HS-5 (cell line): ENCODE measurements at places on chromosomes 3 and 15.

DNA sequence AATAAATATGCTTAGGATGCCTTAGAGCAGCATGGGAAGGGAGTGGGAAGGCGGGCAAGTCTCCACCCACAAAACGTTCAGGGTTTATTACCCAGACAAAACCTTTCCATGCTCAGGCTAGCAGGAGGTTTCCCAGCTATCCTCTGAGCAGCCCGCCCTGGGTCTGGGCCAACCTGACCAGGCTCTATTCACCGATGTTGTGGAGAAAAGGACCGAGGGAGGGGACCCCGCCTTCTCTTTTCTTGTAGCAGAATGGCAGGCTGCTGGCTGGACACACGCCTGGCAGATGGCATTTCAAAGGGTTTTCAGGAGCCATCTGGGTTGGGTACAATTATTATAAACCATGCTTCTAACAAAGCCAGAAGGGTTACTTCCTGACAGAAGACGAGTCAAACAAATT, 540.9 kb downstream of the MAGI1 start:
- DNase-seq: no peak

DNA sequence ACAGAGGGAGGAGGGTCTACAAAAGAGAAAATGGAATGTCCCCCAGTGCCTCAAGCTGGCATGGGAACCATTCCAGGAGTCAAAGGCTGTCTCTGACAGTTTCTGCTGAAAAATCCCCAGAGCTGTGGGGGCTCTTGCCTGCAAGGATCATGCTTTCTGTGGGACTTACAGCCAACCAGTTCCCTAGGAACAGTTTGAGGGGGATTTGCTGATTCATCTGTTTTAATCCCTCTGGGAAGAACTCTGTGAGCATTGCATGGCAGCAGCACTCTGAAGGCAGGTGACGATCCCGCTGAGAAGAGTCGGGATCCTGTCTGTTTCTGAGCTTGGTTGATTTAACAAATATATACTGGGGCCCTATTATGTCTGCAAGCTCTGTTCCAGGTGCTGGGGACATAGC, 176.0 kb downstream of the SSR3 start:
- no peak for DNase-seq

GRCh38 chr3:34292605-34293300, 494.3 kb downstream of the PDCD6IP start:
- DNase-seq: no peak

DNA sequence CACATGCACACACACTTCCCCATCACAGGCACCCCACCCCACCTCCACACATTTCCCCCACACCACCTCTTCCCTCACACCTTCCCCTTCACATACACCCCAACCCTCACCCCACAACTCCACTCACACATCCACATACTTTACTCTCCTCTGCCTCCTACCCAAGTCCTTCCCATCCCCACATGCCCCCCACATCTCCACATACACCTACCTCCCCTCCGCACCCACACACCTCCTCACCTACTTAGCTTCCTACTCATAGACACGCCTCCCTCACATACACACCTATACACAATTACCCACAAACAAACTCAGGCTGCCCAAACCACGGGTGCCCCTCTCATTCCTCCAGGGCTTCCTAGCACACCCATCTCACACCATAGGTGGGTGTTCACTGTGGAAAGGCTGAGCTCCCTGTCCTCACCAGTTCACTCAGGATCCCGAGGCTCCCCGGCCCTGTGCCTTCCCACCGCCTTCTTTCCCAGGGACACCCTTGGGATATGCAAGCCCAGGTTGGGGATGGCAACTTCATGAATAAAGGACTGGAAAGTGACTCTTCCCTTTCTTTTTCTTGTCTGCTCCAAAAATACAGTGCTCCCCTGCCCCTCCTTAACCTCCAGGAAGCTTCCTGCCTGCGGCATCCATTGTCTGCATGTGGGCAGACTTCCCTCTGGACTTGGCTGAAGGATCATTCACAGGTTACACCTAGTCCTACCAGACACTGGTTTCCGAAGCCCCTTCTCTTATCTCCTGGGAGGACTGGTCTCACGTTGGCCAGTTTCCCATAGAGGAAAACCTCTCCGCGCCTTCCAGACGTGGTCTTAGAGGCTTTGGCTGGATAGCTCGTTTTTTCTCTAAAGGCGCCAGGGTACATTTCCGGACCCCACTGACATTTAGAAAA, 61.5 kb downstream of the SLCO2A1 start:
- no peak for DNase-seq

DNA sequence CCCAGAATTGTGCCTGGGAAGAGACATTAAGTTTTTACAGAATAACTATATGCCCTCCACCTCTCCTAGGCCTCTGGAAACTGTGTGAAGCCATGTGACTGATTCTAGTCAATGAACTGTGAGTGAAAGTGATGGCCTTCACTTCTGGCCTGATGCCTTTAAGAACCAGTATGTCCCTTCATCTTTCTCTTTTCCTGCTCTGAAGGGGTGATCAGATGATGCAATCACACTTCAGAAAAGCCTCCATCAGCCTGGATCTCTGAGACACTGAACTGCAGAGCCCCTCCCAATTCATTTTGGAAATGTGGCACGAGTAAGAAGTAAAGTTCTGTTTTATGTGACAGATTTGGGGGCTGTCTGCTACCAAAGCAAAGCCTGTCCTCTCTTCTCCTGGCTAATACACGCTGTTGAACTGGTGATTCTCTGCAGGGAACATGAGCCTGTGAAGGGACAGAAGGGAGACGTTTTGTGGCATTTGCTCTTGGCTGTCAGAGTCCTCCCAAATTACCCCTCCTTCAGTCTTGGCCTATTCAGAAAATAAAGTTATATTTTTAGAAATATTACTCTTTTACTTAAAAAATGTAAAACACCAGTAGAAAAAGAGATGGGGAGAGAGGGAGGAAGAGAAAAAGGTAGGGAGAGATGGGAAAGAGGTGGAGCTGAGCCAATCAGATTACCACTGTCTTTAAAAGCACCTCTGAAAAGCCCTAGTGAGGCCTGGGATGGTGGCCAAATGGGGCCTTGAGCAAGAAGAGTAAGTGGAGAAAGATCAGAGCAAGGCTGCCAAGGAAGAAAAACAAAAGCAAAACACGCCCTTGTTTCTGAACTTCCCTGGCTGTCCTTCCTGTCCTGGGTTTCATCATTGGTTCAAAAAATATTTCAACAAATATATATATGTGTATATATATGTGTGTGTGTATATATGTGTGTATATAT, 40.9 kb upstream of the RYK start:
- no peak for DNase-seq

DNA sequence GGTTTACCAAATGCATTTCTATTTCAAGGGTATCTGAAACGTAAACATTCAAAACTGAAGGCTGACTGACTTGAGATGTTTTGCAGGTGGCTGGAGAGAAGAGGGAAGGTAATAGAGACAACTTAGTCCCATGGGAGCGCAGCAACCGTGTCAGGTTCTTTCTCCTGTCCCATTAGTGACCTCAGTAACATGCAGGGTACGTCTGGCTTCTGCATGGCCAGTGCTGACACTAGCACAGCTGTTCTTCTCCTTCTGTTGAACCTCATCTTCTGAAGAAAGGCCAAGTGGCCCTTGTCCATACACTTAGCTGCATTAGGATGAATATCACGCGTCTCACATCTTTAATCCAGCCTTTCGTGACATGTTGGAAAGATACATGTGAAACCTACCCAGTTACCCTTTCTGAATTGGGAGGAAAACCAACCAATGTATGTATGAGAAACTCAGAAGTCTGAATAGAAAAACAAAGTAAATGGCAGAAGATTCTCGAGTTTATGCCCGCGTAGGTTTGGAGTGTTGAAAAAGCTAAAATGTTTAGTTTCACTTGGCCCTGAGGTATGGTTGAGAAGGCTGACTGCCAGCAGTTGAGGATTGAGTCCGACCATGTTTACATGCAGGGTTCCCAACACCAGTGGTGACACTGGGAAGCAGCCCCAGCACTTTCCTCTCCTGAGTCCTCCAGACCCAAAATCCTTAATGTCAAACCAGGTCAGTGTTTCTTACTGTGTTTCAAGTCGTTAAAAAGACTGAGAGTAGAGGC, 10.3 kb downstream of the NCBP2 start:
- DNase-seq: no peak

DNA sequence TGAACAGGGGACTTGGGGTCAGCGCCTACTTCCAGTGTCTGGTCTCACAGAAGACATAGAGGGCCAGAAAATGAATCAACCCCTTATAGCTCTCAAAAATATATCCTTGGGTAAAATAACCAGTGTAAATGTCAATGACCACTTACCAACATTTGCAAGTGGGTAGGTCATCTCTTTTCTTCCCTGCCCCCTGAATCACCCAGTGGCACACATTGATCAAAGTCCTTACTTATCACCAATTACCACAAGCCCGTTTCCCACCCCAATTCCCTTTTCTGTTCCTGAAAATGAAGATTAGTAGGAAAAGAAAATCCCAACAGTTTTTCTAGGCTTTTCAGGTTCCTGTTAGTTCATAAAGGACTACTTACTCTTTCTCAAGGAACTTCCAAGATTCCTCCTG, 70.5 kb upstream of the HEG1 start:
- no peak for DNase-seq

DNA sequence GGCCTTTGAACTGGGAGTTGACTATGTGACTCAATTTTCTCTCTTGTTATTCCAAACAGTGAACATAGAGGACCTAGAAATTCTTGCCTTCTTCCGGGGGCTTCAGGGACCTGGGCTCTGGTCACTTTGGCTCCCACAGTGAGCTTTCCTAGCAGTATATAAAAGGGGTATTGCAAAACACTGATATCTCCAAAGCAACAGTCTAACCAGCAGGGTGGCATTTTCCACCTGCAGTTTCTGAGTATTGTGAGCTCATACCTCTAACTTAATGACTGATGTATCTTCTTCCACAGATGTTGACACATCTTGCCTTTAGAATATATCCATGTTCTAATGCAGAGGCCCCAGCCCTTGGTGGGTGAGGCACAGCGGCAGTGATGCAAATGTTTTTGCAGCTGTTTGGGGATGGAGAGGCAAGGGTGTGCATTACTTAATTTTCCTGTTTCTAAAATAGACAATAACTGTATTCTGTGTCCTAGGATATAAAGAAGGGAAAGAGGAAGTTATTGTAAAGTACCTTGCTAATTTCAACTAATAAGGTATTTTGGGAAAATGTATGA, 45.7 kb upstream of the ADGRG7 start:
- no peak for DNase-seq

- no peak for DNase-seq
Observed at GRCh38 chr3:195410546-195410945, 32.3 kb downstream of the ACAP2 start.

- no peak for DNase-seq
Observed at GRCh38 chr15:100769975-100770340, 109.7 kb upstream of the ALDH1A3 start.

DNA sequence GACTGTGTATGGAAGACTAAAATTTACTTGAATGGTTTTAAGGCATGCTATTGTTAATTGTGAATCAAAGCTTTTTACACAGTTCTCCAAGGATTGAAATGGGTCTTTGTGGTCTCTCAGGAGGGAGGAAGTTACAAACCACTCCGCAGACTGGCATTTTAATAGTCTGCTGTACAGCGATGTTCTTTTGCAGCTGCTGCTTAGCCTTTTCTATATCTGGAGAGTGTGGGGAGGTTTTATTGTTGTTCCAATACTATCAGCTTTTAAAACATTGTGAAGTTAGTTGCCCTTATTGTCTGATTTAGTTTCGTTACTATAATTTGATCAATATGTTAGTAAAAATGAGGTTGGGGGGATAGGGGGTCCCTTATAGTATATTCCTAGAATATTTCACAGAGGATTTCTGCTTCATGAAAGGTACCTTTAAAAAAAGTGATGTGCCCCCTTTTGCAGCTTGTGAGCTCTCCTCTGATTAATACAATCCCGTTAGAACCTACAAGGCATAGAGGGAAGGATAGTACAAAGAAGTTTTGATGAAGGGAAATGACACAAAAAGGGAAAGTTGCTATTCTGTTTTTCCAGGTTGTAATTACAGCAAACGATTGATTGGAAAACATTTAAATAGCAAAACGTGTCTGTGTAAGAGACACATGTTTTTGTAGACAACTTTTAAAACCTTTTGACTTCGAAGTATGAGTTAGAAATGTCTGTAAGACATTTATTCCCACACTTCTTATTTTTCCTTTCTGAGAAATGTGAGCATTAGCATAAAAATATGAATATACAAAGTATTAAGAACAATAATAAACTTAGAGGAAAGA, 158.3 kb upstream of the CGNL1 start:
- no peak for DNase-seq

- no peak for DNase-seq
Observed at GRCh38 chr3:77190374-77190773, 150.5 kb downstream of the ROBO2 start.

DNA sequence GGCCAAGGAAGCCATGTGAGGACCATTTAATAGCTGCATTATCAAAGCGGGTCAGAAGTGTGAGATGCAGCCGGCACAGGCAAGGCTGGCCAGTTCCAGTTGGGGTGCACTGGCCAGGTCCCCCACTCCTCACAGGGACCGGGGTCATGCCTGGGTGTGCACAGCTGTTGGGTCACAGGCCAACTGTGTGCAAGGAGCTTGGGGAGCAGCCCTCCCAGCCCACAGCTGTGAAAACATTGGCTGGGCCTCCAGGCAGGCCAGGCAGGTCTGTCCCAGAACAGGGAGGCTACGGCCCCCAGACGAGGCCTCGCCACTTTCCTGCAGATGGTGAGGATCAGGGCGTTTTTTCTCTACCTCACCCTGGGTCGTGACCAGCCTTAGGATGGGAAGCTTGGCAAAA, 521.0 kb downstream of the NTRK3 start:
- no peak for DNase-seq

DNA sequence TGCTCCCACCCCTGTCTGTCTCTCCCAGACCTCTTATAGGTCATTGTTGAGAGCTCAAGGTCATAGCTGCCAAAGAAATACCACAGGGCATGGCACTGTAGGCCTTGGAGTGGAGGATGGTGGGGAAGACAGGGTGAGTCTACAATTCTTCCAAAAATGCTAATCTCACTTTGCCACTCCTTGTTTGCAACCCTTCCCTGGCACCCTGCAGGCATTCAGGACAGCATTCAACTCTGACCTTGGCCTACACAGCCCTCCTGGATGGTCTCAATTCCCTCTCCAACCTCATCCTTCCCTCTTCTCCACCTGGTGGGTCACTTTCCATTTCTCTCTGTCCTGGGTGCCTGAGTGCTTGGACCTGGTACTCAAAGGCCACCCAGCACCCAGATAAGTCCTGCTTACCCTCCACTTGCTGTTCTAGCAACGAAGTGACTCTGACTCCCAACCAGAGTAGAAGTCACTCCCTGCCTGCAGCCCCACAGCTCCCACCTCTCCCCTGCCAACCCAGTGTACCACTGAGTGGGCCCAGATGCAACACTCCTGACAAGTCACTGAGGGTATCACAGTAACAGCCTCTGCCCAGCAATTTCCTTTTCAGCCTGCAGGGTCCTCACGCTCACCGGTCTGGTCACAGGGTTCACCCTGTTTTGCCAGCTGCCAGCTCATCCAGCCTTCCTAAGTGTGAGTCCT, 36.6 kb downstream of the AMOTL2 start:
- DNase-seq: no peak

- no peak for DNase-seq
Observed at GRCh38 chr15:43187544-43188155, 2.4 kb downstream of the CCNDBP1 start.

- DNase-seq: no peak
Observed at GRCh38 chr3:196991581-196992460, 23.2 kb upstream of the PIGZ start.
